ENCODE measurements at places on chromosomes 5 and 9. TPM values are rescaled to one million over a fixed set of nuclear protein-coding genes. Genes with fewer than 3 reads are reported as not detected.

The MAP3K1 gene
- 4.3 TPM for total RNA-seq

The EGFLAM gene
- 2.1 TPM for total RNA-seq

The CER1 gene
- total RNA-seq = not detected

The KIF24 gene
- total RNA-seq = 0.68 TPM

Measured in smooth muscle cell of the coronary artery (primary cell).